Right cardiac atrium (tissue), 5 donors: ENCODE measurements at places on chromosomes 5 and 9. TPM values are rescaled to one million over a fixed set of nuclear protein-coding genes. Genes with fewer than 3 reads are reported as not detected.

The FAM174A gene
- 18.4 TPM for total RNA-seq

The SV2C gene
- not detected for total RNA-seq

The FOXD4L3 gene
- total RNA-seq: not detected

The MGAT4B gene
- 82.2 TPM for total RNA-seq

The ABL1 gene
- 32.9 TPM for total RNA-seq

The SLCO4C1 gene
- 0.08 TPM for total RNA-seq

The INSL6 gene
- total RNA-seq: not detected

The C9 gene
- total RNA-seq: not detected

The TLE1 gene
- total RNA-seq: 16.2 TPM

The PTGES2 gene
- 128 TPM for total RNA-seq

The LRRC19 gene
- total RNA-seq: not detected

The TEX48 gene
- not detected for total RNA-seq

The PAPPA gene
- 2.5 TPM for total RNA-seq

The ABO gene
- total RNA-seq: 0.66 TPM

The SHC3 gene
- total RNA-seq: 1.9 TPM

The CCT5 gene
- total RNA-seq: 96.1 TPM

The RNF183 gene
- not detected for total RNA-seq

The TRIP13 gene
- total RNA-seq: 0.62 TPM

The IFNA2 gene
- total RNA-seq: not detected

The ZNF883 gene
- total RNA-seq: 6.9 TPM

The HRCT1 gene
- 2.0 TPM for total RNA-seq

The NXNL2 gene
- not detected for total RNA-seq

The PTGDS gene
- total RNA-seq: 5,038 TPM

The C9orf152 gene
- not detected for total RNA-seq

The PTGER4 gene
- 3.5 TPM for total RNA-seq

The C5orf46 gene
- total RNA-seq: 1.5 TPM

The AJM1 gene
- total RNA-seq: 11.5 TPM

The FLT4 gene
- total RNA-seq: 2.0 TPM

The FOXD4L4 gene
- not detected for total RNA-seq

The NDUFA8 gene
- 210 TPM for total RNA-seq

The HCN1 gene
- total RNA-seq: 14.5 TPM

The COL5A1 gene
- total RNA-seq: 16.0 TPM

The MLANA gene
- not detected for total RNA-seq

The MYMK gene
- total RNA-seq: not detected

The SPRY4 gene
- 9.3 TPM for total RNA-seq

The PCDHA1 gene
- total RNA-seq: not detected

The NIPAL4 gene
- total RNA-seq: 1.0 TPM

The ECSCR gene
- 19.9 TPM for total RNA-seq

The PTPN3 gene
- 5.8 TPM for total RNA-seq

The TYRP1 gene
- total RNA-seq: 62.1 TPM

The FGD3 gene
- 2.9 TPM for total RNA-seq

The CAMK2A gene
- total RNA-seq: 16.0 TPM

The NMRK1 gene
- total RNA-seq: 27.3 TPM

The PCDHA11 gene
- total RNA-seq: 0.06 TPM

The TAF11L3 gene
- not detected for total RNA-seq

The PKN3 gene
- 7.5 TPM for total RNA-seq

The PWWP2A gene
- 18.2 TPM for total RNA-seq

The CTNNAL1 gene
- 99.9 TPM for total RNA-seq

The POU5F2 gene
- total RNA-seq: 0.40 TPM

The CTSV gene
- total RNA-seq: not detected

The FBLL1 gene
- total RNA-seq: not detected

The CCL28 gene
- 1.5 TPM for total RNA-seq

The SLC27A6 gene
- 25.2 TPM for total RNA-seq

The GEMIN5 gene
- total RNA-seq: 14.1 TPM

The ELOVL7 gene
- 0.37 TPM for total RNA-seq

The QRFP gene
- total RNA-seq: not detected
